ENCODE measurements at places on chromosomes 3 and 15.

GRCh38 chr3:99825004-99825640, 7.5 kb downstream of the CMSS1 start:
- H3K36me3 ChIP-seq = no peaks in the 10 kb centered on the region
- no peak overlapping the region for H3K4me3 ChIP-seq
- no peak for DNase-seq
- H3K27me3 ChIP-seq = no peaks in the 10 kb centered on the region

DNA sequence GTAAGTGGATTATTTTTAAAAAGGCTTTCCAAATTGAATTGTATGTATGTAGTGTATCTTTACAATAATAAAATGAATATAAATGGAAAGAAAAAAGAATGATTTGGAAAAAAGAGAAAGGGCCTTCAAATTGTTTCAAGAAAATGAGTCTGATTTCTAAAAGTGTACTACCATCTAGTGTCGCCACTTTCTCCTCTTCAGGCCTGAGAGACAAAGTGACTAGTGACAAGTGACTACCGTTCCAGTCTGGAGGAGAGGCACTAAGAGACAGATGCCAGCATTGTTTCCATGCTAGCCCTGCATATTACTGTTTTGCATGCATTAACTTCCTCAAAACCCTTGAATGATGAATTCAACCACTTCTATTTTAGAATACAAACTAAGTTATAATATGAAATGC, 39.3 kb downstream of the P3H2 start:
- no peaks in the 10 kb centered on the region for H3K4me1 ChIP-seq
- no peak overlapping the region for H3K27ac ChIP-seq
- H3K27me3 ChIP-seq = no peaks in the 10 kb centered on the region
- H3K36me3 ChIP-seq = peaks cover 1% of the 10 kb centered on the region
- H3K4me3 ChIP-seq = no peak overlapping the region
- no peak for DNase-seq

- H3K36me3 ChIP-seq = peaks cover 19% of the 10 kb centered on the region
- H3K27me3 ChIP-seq = no peaks in the 10 kb centered on the region
- no peak overlapping the region for H3K4me3 ChIP-seq
- H3K4me1 ChIP-seq = no peaks in the 10 kb centered on the region
- H3K27ac ChIP-seq = no peak overlapping the region
- DNase-seq = no peak
Measured at GRCh38 chr15:101641894-101642293, 10.3 kb downstream of the TM2D3 start.

DNA sequence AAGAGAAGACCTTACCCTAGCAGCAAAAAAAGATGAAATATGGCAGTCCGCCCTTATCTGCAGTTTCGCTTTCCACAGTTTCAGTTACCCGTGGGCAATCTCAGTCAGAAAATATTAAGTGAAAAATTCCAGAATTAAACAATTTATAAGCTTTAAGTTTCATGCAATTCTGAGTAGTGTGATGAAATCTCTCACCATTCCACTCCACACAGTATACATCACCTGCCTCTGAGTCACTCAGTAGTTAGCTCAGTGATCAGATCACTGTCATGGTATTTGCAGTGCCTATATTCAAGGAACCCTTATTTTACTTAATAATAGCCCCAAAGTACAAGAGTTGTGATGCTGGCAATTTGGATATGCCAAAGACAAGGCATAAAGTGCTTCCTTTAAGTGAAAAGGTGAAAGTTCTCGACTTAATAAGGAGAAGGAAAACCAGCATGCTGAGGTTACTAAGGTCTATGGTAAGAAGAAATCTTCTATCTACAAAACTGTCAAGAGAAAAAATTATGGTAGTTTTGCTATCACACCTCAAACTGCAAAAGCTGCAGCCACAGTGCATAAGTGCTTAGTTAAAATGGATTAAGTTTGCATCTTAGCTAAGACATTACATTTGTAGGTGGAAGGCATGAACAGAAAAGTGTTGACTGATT, 48.1 kb downstream of the HSPBAP1 start:
- peak overlapping the region; percentile 26 for H3K27ac ChIP-seq
- peak; percentile 88 for DNase-seq
- H3K27me3 ChIP-seq = no peaks in the 10 kb centered on the region
- H3K36me3 ChIP-seq = no peaks in the 10 kb centered on the region
- H3K4me1 ChIP-seq = no peaks in the 10 kb centered on the region
- H3K4me3 ChIP-seq = no peak overlapping the region

GRCh38 chr3:185746470-185746869, 78.4 kb downstream of the IGF2BP2 start:
- no peak overlapping the region for H3K27ac ChIP-seq
- no peaks in the 10 kb centered on the region for H3K36me3 ChIP-seq
- H3K27me3 ChIP-seq = no peaks in the 10 kb centered on the region
- DNase-seq = no peak
- H3K4me1 ChIP-seq = peaks cover 9% of the 10 kb centered on the region
- H3K4me3 ChIP-seq = no peak overlapping the region

DNA sequence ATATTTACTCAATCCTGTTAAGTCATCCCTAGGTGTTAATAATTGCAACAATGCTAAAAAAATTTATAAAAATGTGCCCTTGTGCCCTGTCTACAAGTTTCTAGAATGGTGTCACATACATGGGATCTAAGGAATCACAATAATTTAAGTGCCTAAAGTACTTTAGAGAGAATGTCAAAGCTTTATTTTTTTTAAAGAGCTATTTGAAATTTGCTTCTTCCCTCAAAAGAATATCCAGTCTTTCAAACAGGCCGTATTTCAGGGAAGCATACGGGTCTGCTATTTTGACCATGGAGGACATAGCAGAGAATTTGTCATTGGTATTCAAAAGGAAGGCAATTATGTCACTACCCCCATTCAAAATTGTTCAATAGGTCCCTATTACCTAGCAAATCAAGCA, 29.7 kb downstream of the MEIS2 start:
- H3K4me1 ChIP-seq = no peaks in the 10 kb centered on the region
- H3K27ac ChIP-seq = no peak overlapping the region
- no peak overlapping the region for H3K4me3 ChIP-seq
- no peaks in the 10 kb centered on the region for H3K36me3 ChIP-seq
- H3K27me3 ChIP-seq = no peaks in the 10 kb centered on the region

Measured in trophoblast cell (in vitro differentiated cells and primary cell).